ENCODE measurements at places on chromosomes 16 and 17. TPM values are rescaled to one million over a fixed set of nuclear protein-coding genes. Genes with fewer than 3 reads are reported as not detected.

DNA sequence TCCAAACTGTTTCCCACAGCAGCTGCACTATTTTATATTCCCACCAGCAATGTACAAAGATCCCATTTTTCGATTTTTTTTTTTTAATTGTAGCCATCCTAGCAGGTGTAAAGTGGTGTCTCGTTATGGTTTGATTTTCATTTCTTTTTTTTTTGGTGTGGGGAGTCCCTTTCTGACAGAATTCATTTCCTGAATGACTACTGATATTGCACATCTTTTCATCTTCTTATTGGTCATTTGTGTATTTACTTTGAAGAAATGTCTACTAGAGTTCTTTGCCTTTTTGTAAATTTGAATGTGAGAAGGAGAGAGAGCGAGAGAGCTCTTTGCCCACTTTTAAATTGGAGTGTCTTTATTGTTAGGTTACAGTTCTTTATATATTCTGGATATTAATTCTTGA lies 14.0 kb downstream of the CYB5B start:
- DNase-seq, result no peak

GRCh38 chr16:87647431-87648185 lies 45.3 kb downstream of the JPH3 start:
- peak; percentile 5 for DNase-seq

- DNase-seq, result no peak
These were observed 87.8 kb downstream of the TUBD1 start for GRCh38 chr17:59804901-59805465.

DNA sequence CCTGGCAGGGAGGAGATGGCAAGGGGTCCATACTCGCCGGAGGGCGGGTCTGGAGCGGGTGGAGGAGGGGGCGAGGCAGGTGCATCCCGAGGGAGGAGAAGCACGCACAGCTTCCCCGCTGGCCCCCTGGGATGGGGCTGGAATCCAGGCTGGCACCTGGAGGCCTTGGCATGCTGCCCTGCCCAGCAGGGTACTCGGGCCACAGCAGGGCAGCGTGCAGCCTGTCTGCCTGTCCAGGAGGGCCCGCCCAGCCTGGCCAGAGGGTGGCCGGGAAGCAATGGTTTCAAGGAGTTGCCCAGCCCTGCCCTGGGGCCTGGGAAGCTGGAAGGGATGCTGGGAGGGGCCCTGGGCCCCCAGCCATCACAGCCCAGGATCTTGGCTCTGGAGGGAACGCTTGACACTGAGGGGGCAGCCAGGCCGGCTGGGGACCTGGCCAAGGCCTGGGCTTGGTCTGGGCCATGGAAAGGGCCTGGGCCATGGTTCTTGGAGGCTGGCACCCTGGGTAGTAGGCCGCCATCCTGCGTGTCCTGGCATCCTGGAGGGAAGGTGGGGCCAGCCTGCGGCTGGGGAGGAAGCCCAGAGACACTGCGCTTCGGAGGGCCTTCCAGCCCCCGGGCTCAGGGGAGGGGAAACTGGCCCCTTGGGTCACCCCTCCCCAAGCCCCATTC lies 1.1 kb downstream of the GLIS2 start:
- no peak for DNase-seq

DNA sequence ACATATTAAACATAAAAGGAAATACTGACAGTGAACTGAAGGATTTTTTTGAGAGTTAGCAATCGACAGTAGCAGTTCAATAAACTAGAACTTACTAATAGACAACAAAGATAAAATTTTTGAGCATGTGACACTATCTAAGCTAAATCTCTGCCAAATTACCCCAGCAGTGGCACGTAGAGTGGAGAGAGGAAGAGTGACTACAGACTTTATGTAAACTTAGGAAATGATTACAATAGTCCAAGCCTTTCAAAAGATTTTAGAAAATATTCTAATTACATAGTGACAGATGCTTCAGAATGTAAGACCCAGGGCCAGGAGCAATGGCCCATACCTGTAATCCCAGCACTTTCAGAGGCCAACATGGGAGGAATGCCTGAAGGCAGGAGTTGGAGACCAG lies 52.4 kb downstream of the CFDP1 start:
- no peak for DNase-seq

DNA sequence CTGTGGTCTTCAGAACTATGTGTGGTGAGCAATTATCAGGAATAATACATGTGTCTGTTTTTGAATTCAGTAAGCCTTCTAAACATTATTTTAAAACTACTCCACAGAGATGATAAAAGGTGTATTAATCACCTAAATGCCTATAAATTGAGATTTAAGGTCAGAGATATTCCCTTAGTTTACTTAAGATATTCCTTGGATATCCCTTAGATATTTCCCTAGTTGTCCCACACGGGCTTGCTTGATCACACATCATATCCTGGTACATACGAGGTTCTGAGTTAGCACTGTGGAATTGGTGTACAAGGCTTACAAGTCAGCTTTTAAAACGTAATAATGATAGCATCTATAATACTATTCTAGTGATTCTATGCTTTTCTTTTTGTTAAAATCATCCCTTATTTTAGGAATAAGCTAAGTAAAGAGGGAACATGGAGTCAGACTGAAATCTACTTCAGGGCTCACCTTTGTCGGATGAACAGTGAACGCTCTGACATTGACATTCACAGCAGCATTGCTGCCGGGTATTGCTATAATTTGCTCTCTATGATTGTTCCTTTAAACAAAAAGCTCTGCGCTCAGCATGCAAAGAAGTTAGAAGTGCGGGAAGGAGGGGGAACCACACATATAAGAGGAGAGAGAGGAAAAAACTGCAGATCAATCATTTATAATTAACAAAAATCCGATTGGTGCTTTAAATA lies 136.5 kb downstream of the SKAP1 start:
- no peak for DNase-seq

- DNase-seq, result no peak
These were observed 8.5 kb upstream of the SPNS2 start for GRCh38 chr17:4490109-4490591.

DNA sequence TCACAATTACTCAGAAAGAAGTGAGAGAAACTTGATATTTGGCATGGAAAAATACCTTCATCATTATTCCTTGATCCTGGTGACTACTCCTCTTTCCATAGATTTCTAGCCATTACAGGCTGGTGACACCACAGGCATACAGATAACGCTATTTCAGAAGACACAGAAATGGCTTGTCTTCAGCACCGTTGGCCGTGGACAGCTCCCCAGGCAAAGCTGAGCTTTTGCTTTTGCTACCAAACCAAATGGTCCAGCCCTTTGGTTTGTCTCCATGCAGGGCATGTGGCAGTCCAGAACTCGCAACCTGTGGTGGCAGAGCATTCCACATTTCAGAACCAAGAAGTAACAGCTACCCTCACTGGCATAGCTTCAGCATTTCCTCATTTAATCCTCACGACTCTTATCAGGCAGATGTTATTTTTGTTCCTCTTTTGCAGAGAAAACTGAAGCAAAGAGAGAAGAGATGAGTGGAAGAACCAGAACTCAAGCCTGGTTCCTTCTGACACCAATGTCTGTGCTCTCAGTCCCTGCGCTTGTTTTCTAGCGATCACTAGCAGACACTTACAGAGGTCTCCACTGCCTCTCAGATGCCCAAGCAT lies 55.5 kb downstream of the HS3ST4 start:
- no peak for DNase-seq

DNA sequence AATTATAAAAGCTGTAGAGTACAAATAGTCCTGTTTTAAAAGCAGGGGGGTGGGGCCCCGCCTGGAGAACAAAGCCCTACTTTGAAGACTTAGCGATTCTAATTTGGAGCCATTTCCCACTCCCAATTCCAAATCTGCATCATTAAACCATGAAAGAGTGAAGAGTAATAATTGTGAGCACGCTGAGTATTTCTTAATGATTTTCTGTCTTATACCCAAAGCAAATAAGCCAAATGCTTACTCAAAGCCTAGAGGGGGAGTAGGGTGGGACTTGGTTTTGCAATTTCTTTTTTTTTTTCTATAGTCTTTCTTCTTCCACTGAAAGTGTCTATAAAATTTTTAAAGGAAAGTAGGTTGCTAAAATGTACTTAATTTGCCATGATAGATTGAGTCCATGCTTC lies 470.1 kb downstream of the TOX3 start:
- no peak for DNase-seq

GRCh38 chr17:7839876-7840261 lies 5.9 kb downstream of the KDM6B start:
- peak; percentile 40 for DNase-seq

DNA sequence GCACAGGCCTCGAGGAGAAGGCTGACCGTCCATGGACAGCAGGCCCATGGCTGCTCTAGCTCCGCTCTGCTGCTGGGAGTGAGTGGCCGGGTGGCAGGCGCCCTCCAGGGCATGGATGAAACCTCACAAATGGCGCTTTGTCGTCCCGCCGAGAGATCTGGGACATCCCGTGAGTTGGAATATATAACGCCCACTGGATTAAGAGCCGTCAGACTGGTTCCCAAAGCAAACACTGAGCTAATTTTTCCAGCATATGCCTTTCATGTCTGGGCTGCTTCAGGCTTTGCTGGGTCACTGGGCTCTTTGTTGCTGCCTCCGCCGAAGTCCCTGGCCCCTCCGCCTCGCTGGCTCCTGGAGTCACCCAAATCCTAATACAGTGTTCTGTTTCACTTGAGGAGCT lies 266.3 kb downstream of the FOXL1 start:
- no peak for DNase-seq

DNA sequence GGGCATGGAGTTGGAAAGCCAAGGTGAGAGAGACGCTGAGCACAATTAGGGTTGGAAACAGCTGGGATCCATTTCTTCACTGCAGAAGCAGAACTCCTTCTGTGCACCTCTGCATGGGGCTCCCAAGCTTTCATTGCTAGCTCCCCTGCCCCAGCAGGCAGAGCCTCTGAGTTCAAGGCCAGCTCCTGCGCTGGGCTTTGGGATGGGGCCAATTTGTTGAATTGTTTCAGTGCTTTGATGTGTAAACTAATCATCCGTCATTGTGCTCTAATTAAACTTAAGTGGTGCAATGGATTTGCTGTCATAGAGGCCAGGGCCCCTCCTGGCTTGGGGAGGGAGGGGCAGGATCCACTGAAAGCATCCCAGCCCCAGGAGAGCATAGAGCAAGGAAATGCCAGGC lies 13.5 kb upstream of the LYRM9 start:
- DNase-seq, result no peak

The KIF2B gene
- total RNA-seq, result not detected

The C17orf100 gene
- 1.8 TPM for total RNA-seq

The HSD17B1 gene
- total RNA-seq, result 0.26 TPM

The MYH1 gene
- not detected for total RNA-seq

The NTN3 gene
- total RNA-seq, result not detected

The MARVELD3 gene
- not detected for total RNA-seq

The ZC3H18 gene
- total RNA-seq, result 84.3 TPM

Data from activated naive CD8-positive, alpha-beta T cell treated with anti-CD3 and anti-CD28 coated beads for 36 hours (primary cell).